ENCODE measurements at places on chromosomes 5 and 9.
A peak's percentile ranks its signal among the peaks of the same experiment; 100 is the strongest.

GRCh38 chr5:40904205-40904993, 4.9 kb upstream of the C7 start:
- DNase-seq = peak; percentile 63

- DNase-seq = no peak
Observed at GRCh38 chr5:4420177-4420576, 720.0 kb upstream of the ADAMTS16 start.

DNA sequence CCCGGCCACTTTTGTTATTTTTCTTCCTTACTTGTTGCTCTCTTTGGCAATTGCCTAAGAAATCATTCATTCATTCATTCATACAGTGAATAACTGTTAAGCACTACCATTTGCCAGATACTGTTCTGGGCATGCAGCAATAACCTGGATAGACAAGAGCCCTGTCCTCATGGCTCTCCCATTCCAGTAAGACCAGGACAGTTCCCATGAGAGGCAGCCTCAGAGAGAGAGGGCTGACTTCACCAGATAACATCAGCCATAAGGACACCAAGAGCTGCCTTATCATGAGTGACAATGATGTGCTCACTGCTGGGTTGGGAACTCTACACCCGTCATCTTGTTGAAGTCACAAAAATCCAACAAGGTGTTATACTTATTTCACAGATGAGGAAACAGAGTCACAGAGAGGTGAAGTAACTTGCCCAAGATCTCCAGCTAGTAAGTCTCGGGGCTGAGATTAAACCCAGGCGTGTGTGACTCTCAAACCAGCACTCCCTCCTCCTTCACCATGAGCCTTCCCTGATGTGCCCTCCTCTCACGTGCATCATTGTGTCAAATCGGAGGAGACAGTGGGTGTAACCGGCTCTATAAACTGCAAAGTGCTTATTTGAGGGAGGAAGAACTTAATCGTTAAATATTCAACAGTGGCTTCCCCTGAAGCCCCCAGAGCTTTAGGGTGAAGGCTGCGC, 61.1 kb upstream of the TBC1D2 start:
- no peak for DNase-seq

GRCh38 chr5:172091956-172092732, 85.7 kb upstream of the FBXW11 start:
- no peak for DNase-seq

GRCh38 chr9:131997779-131998178, 81.9 kb downstream of the MED27 start:
- no peak for DNase-seq

DNA sequence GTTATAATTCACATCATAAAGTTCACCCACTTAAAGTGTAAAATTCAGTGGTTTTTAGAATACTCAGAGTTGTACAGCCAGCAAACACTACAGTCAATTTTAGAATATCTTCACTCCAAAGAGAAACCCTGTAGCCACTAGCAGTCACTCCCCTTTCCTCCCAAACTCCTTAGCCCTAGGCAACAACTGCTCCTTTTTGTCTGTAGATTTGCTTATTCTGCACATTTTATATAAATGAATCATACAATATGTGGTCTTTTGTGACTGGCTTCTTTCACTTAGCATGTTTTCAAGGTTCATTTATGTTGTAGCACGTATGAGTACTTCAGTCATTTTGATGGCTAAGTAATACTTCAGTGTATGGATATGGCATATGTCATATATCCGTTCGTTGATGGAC, 38.7 kb downstream of the TGFBR1 start:
- no peak for DNase-seq

GRCh38 chr9:137757139-137757538, 120.4 kb upstream of the CACNA1B start:
- DNase-seq = no peak

DNA sequence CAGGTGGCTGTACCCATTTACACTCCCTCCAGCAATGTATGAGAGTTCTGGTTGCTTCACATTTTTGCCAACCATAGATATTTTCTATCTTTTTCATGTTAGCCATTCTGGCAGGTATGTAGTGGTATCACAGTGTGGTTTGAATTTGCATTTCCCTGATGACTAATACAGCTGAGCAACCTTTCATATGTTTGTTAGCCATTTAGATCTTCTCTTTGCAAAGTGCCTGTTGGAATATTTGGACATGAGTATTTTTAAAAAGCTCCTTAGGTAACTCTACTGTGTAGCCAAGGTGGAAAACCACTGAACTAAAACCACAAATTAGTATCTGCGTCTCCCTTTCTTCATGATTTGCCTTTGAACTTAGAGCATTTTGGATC, 31.9 kb downstream of the IRF1 start:
- peak; percentile 70 for DNase-seq

DNA sequence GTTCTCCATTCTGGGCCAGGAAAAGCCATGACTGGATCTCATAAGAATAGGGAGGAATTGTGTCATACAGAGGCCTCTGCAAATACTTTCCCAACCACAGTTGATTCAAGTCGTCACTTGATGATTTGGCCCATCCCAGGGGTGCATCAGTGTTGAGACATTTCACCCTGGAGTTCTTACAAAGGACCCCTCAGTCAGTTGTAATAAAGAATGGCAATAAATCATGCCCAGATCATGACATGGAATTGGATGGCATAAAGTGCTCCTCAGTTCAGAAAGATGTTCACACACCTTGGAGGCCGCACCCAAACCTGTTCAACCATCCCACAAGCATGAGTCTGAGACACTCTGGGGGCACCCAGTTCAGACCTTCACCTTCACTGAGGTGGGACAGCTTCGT, 168.1 kb downstream of the NR3C1 start:
- DNase-seq = no peak

DNA sequence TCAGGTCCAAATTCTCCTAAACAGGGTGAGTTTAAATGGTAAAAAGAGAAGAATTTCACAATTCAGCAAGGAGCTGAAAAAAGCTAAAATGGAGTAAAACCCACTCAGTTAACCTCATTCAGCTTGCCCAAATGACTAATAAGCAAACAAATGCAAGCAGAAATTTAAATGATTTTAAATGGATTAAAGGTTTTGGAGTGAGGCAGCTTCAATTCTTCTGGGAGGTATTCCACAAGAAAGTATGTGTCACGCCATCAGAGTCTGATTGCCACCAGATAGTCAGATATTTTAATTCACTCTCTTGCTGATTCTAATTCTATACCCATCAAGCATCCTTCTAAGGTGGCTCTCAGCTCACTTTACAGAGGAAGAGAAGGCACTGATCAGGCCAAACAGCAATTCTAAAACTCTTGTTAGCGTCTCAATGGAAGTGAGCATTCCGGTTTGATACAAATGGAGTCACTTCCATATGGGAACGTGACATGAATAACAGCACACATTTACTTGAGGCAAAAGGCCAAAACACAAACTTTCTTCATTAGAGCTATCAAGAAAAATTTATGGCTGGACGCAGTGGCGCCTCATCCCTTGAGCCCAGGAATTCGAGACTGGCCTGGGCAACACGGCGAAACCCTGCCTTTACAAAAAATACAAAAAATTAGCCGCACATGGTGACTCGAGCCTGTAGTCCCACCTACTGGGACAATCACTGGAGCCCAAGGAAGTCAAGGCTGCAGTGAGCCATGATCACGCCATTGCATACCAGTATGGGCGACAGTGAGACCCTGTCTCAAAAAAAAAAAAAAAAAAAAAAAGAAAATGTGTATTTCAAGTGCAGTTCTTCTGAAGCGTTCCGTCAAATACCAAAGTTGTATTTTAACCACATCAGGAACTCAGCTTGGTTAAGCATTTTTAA, 2.0 kb downstream of the CLK4 start:
- DNase-seq = peak; percentile 23

GRCh38 chr9:119963798-119964372, 594.6 kb upstream of the BRINP1 start:
- DNase-seq = no peak

- no peak for DNase-seq
Observed at GRCh38 chr9:14289916-14290315, 24.0 kb downstream of the NFIB start.
